ENCODE measurements at places on chromosomes 13 and 19. TPM values are rescaled to one million over a fixed set of nuclear protein-coding genes. Genes with fewer than 3 reads are reported as not detected.

DNA sequence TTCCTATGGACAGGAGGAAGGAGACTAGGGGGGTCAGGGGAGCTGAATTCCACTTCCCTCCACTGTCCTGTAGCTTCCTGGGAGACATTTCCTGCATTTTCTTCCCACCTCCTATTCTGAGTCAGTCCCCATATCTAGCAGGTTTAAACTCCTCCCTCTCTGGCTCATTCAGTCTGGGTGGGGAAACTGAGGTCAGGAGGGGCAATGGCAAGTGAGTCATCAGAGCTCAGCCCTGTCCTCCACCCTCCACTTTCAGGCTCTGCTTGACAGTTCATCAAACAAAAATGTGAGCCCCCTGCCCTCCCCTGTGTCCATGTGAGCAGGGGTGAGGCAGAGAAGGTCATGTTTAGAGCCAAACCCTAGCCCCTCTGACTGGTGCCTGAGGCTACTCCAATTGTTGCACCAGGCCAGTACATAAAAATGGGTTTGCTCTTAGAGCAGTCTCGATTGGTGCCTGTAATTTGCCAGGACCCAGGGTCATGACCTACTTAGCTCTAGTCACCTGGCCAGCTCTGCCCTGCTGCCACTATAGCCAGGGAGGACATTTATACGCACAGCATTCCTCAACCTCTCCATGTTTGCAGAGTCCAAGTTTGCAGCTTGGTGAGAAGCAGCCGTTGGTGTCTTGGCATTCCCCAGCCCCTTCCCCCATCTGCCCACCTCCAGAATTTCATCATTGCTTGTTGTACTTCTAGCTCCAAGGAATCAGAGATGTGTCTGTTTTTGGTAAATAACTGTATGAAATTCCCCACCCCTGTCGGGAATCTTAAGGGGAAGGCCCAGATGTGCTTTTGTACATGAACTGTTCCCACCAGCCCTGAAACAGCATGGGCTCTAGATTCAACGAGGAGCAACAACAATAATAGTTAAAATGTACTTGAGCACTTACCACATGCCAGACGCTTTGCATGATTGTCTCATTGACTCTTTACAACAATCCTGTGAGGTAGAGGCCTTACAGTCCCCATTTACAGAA is 20.7 kb downstream of the SAMD4B start:
- no peak for DNase-seq

GRCh38 chr13:108733022-108733560 is 103.7 kb downstream of the MYO16 start:
- no peak for DNase-seq

GRCh38 chr19:47765523-47766358 is 12.8 kb upstream of the SELENOW start:
- DNase-seq: peak; percentile 65

DNA sequence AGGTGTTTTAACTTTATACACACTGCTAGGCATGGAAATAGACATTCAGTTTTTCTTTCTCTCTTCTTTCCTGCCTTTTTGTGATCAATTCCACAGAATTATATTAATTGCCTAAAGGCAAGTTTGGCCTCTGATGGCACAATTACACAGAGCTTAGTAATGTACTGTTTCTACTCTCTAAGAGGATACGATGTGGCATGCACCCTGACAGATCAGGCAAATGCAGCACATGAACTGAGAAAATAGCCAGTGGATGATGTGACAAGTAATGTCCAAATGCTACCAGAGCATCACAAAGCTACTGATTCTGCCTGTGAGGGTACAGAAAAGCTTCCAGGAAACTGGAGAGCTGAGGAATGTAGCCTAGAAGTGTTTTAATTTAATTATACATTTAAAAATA is 233.8 kb upstream of the PRR20A start:
- DNase-seq: no peak

Gene ZNF599
- 12.4 TPM for total RNA-seq

Gene EPSTI1
- total RNA-seq: 16.9 TPM
